Stimulated activated CD8-positive, alpha-beta memory T cell treated with anti-CD3 and anti-CD28 coated beads, Interleukin-2, amount 100 ng/mL, for 48 hours (primary cell): ENCODE measurements at places on chromosomes 4 and X.

GRCh38 chrX:70128071-70128470 lies 5.2 kb upstream of the IGBP1 start:
- DNase-seq: no peak

- DNase-seq: no peak
Measured at GRCh38 chrX:17584248-17584681, 153.0 kb upstream of the SCML1 start.

DNA sequence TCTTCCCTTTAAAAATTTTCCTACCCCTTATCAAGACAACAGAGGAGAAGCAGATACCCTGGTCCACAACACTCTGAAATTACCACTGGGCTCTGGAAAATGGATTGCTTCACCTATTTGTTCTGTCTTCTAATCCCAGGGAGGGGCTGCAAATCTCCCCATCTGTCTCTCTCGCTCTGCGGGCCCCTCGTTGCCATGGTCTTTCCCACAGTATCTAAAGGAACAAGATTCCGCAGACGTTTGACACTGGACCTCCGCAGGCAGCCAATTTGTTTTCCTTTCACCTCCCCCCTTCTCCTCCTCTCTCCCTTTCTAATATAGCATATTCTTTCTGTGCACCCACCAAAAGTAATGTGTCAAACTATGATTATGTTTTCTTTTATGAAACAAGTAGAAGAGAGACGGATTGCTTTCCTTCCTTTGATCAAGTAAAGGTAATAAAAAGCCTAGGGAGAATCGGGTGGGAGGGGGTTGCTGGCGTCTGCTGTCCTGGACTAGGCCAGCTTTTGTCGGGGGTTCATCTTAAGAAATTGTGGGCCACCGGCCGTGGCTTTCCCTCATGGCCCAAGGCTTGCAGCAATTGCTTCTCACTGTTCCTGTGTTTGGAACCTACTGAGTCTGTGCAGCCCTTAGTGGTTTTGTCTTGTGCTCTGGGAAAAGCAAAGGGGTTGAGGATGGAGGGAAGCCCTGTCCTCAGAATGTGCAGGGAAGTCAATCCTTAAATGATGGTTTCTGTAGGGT lies 81.0 kb downstream of the MGST2 start:
- DNase-seq: no peak

DNA sequence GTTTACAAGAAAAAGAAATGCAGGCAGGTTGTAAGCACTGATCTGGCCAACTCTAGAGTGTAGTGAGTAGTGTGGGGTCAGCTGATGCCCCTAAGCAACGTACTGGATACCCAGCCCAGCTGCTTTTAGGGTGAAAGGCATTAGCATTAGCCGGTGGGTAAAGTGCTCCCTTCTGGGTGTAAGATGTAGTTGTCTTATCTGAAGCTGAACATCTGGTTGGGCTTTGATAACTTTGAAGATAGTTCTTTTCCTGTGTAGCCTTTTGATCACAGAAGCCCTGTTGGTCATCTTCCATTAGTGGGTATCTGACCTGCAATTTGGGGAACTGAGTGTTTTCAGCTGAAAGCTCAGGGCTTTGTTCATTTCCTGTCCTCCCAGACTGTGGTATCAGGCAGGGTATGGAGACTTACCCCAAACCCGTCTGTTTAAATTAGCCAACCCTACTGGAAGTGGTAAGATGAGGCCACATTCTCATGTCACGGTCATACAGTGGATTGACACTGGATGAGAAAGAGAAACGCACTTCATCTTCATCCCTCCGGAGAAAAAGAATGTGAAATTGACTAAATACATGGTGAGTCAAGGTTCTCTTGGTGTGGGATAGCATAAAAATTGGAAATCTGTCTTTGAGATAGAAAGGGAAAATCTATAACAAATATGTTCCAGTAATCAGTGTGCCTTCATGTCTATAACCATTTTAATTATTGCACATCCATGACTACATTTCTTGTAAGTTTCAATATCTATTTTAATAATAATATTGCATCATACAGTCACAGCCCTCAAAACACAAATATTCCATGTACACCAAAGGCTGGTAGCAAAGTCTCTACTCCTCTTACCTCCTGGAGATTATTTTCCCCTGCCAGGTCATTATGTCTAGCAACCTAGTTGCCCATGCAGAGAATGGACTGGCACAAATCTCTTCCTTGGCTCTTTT lies 8.7 kb downstream of the RHOH start:
- DNase-seq: no peak

- DNase-seq: no peak
Measured at GRCh38 chrX:27445438-27445837, 17.7 kb downstream of the PPP4R3C start.

DNA sequence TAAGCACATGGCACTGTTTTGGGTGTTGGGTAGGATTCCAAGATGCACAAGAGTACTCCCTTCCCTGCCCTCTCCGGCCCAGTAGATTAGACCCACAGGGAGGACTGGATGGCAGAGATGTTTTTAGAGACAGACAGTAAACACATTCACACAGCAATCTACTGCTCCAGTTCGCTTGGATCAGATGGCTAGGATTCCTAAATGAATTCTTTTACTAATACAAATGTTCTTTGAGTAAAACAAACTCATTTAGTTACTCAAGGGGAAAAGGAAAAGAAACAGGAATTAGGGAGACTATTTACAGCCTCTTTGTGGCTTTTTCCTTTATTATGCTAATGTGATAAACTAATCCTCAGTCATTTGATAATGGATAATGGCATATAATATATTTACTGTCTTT lies 5.9 kb downstream of the SNX25 start:
- no peak for DNase-seq

GRCh38 chrX:132227383-132228112 lies 8.3 kb upstream of the RAP2C start:
- no peak for DNase-seq

GRCh38 chr4:130808492-130808891 lies 1712.5 kb downstream of the C4orf33 start:
- no peak for DNase-seq

GRCh38 chr4:185424905-185425646 lies 688 bp downstream of the UFSP2 start:
- DNase-seq: no peak

- no peak for DNase-seq
Measured at GRCh38 chr4:40628888-40629287, 776 bp downstream of the RBM47 start.

- DNase-seq: no peak
Measured at GRCh38 chrX:7462110-7462509, 314.2 kb upstream of the PUDP start.

DNA sequence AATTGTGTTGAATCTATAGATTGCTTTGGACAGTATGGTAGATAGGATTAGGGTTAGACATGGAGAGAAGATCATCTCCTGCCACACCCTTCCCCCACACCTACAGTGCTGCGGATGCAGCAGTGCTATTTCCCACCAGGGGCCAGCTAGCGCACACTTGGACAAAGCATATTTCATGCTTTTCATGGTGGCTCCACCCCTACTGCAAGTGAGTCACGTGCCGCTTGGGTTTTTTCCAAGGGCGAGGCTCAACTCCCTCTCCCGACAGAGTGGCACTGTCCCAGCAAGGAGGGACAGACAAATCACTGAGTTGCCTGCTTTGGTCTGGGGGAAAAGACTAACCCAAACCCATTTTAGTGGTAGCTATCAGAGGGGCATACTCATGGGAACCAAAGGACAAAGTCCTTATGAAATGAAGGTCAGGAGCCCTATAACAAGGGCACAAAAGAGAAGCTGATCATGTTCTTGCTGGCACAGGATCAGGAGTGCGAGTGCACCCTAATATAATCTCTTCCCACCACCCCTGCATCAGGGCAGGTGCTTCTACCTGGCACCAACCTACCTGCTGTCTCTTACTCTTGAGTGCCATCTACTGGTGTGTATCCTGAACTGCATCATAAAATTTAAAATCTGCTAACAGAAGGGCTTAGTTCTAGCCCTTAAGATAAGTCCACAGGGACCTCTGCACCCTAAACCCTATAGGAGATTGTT lies 55.1 kb upstream of the PGAM4 start:
- DNase-seq: no peak

- no peak for DNase-seq
Measured at GRCh38 chr4:112673076-112673475, 36.1 kb downstream of the LARP7 start.

DNA sequence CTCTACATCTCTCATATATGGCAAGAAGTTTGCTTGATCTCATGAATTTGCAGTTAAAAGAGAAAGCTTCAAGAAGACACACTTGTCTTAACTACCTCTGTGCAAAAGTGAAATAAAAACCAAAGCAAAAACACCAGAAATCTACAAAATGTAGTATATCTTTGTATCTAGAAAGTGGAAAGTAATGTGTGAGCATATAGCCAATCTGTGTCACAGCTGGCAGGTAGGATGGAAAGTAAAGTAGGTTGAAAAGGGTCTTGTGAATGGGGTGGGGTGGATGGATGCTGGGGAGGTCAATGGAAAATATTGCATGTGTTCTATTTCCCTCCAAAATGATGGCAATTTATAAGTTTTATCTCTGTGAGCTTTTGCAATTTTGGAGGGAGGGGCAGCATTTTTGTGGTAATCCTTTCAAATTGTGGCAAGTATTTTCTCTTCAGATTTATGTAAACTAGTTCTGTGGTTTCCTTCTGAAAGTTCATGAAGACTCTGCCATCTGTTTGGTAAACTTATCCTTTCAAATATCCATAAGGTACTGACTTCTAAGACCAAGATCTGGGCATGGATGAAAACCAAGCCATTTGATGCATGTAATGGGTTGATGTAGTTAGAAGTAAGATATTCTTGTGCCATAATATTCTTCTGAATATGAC lies 215.9 kb upstream of the GIMD1 start:
- DNase-seq: no peak

DNA sequence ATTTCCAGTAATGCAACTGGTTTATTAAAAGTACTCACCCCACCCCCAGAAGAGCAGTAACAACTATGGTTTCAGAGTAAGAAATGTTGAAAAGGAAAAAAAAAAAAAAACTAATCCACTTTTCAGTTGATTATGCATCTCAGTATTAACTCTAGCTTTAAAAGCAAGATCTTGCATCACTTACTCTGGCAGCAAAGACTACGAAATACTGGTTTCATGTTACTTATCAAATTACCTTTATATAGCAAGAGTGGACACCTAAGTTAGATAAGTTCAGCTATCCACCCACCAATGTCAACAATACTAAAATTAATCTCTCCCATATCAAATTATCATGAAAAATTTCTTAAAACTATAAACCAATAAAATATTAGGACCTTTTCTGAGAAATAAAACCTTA lies 105.0 kb downstream of the ABCB7 start:
- DNase-seq: no peak

DNA sequence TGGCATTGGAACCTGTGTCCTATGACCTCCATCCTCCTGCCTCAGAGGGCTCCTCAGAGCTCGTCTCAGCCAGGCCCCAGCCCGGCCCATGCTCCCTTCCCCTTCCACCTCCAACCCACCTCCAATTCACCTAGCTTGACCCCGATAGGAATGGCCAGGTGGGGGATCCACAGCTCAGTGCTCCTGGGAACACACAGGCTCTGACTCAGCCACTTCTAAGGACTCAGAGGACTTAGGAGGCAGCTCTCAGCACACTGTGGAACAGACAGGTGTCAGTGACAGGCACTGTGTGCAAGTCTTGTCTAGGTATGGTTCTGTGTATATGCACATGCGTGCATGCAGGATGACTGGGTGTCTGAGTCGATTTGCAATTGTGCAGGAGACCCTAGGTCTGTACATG lies 44.8 kb downstream of the PJA1 start:
- DNase-seq: no peak

GRCh38 chrX:43106009-43106408 lies 328.0 kb upstream of the PPP1R2C start:
- DNase-seq: no peak

- DNase-seq: no peak
Measured at GRCh38 chrX:71256856-71257255, 2.9 kb upstream of the ZMYM3 start.

DNA sequence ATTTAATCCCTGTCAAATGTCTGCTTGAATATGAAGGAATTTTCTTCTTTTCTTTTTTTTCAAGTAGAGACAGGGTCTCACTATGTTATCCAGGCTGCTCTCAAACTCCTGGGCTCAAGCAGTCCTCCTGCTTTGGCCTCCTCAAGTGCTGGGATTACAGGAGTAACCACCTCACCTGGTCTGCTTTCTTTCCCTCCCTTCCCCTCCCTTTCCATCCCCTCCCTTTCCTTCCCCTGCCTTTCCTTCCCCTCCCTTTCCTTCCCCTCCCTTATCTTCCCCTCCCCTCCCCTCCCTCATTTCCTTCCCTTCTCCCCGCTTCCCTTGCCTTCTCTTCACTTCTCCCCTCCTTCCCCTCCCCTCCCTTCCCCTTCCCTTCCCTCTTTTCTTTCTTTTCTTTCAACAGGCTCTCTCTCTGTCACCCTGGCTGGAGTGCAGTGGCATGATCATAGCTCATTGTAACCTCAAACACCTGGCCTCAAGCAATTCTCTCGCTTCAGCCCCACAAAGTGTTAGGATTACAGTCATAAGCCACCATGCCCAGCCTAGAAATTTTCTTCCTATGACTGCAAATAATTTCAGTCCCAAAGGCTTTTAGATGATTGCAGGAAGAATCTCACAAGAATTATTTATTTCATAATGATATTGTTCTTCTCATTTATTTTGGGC lies 168.9 kb downstream of the AASDH start:
- DNase-seq: no peak

GRCh38 chr4:53378171-53378482 lies 686 bp downstream of the FIP1L1 start:
- DNase-seq: no peak

DNA sequence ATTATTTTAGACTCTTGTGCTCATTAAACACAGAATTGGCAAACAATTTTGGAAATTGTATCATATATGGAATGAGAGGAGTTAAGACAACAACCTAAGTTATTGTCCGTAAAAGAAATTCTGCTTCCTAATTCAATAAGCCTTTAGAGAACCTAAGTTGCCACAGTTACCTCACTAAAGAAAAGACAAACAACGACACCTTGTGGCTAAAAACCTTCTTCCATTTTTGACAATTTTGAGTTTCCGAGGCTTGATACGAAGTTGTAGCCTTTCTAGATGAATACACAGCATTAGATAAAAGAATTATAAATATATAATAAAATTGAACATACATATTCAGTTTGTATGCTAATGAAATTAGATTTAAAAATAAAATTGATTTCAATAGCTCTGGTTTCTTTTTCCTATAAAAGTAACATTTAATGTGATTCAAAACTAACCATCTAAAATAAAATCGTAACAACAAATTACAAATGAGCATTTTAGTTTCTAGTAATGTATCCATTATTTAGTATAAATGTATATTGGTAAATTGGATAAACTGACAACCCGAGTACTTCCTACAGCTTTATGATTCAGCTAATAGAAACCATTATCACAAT lies 275.1 kb downstream of the GPM6A start:
- DNase-seq: no peak

- DNase-seq: no peak
Measured at GRCh38 chr4:87527431-87528220, 1.6 kb downstream of the SPARCL1 start.

- DNase-seq: no peak
Measured at GRCh38 chr4:75385106-75385505, 129.1 kb downstream of the RCHY1 start.

DNA sequence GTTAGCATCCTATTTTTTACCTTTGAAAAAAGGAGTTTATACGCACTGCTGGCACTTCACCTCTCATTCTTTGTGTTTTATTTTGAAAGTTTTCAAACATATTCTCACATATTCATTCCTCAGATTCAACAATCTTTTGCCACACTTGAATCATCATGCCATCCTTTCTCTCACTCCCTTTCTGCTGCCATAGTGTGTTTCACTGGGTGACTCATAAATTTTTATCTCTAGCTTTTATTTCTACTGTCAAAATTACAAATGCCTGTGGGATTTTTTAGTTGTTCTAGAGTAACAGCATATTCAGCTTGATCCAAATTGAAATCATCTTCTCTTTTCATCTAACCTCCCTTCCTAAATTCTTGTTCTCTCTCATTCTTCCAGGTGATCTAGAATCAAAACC lies 28.0 kb downstream of the MFSD8 start:
- DNase-seq: no peak
